ENCODE measurements at places on chromosomes 2 and 18.

DNA sequence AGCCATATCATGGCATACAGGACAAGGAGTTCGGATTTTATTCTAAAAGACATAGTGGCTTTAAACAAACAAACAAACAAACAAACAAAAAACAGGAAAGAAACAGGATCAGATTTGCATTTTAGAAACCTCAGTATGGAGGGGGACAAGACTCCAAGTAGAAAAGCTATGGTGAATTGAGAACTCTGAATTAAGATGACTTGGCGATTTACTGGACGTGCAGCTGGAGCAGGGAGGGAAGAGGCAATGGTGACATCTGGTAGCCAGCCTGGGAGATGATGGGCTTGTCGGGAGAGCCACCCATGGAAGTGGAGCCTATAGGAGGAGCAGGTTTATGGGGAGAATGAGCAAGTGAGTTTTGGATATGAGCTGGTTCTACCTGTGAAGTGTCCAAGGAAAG, 13.2 kb downstream of the CPLX4 start:
- DNase-seq: no peak

DNA sequence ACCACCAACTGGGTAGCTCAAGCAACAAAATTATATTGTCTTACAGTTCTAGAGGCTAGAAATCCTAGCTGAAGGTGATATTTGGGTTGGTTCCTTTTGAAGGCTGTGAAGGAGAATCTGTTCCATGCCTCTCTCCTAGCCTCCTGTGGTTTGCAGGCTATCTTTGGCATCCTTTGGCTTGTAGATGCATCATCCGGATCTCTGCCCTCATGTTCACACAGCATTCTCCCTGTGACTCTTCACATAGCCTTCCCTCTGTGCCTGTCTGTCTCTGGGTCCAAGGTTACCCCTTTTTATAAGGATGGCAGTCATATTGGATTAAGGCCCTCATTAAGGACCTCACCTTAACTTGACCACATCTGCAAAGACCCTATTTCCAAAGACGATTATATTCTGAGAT, 78.6 kb upstream of the MAP3K20 start:
- DNase-seq: no peak

DNA sequence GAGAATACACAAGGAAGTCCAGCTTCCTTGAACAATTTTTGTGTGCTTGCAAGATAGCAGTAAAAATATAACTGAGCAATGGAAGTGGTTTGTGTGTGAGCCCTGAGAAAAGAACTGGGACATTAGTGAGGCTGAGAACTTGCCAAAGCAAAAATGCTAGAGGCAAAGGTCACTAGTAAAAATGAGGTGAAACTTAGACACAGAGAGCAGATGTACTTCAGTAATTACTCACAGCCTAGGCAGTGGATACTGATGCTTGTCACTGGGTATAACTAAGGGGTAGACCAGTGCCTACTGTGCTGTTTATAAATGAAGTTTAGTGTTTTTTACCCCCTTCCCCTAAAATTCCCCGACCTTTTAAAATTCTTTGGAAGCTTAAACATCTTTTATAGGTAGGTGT, 450.1 kb downstream of the LPIN1 start:
- no peak for DNase-seq

- no peak for DNase-seq
These were observed 22.6 kb downstream of the SNRPD1 start for GRCh38 chr18:21634588-21635199.

- no peak for DNase-seq
These were observed 54.5 kb upstream of the ZDBF2 start for GRCh38 chr2:206219957-206220356.

DNA sequence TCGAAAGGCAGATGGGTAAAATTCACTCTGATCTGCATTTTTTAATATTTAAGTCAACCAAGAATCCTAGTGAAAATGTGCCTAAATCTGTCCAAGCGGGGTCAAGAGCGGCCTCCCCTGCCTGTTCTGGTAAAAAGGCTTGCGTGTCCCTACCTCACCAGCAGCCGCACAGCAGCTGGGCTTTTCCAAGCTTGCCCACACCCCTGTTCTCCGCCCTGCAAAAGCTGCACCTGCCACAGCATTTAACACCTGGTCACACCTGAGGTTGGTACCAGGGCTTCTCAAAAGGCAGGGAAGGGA, 25.8 kb upstream of the TMEM182 start:
- peak; percentile 57 for DNase-seq

GRCh38 chr2:128786316-128786715, 467.6 kb upstream of the HS6ST1 start:
- no peak for DNase-seq

- DNase-seq: no peak
These were observed 3.0 kb upstream of the CCDC93 start for GRCh38 chr2:118016911-118017310.

GRCh38 chr2:200397785-200398184, 91.3 kb downstream of the SPATS2L start:
- DNase-seq: peak; percentile 33

- DNase-seq: no peak
These were observed 28.7 kb downstream of the KLHL29 start for GRCh38 chr2:23413641-23414040.

- peak; percentile 57 for DNase-seq
These were observed 1006.6 kb upstream of the POU3F3 start for GRCh38 chr2:103847276-103847675.

- no peak for DNase-seq
These were observed 5.6 kb upstream of the TMEM17 start for GRCh38 chr2:62511636-62512035.

DNA sequence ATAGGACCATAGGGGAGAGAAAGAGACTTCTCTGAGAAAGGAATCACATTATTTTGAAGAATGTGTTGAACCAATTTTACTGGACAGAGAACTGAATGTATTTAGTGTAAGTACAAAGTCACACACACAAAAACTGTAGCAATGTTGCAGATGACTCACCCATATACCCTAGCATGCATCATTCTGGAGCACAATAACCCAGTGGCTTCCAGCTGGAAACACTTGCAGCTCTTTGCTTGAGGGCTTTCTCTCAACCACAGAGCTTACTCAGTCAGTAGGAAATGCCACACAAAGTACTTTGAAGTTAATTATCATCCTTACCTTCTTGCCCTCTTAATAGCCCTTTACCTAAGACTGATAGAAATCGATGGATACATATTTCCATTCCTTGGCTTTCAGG, 760.0 kb upstream of the FSHR start:
- peak; percentile 89 for DNase-seq

DNA sequence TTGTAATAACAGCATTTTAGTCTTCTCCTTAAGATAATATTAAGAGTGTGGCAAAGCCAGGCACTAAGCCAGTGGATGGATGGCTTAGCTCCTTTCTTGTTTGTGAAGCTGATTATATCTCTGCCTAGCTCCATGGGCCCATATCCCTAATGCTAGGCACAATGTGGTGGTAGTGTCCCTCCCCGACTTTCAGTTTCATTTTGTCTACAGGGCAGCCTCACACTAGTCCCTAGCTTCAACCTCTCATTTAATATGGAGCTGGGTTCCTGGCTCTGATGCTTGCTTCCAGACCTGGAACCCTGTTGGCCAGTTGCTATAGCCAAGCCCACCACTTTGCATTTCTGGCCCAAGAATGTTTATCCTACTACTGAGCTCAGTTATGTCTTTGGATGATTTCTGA, 437.0 kb upstream of the MEIS1 start:
- no peak for DNase-seq

GRCh38 chr2:179455172-179455524, 190.5 kb upstream of the SESTD1 start:
- no peak for DNase-seq

DNA sequence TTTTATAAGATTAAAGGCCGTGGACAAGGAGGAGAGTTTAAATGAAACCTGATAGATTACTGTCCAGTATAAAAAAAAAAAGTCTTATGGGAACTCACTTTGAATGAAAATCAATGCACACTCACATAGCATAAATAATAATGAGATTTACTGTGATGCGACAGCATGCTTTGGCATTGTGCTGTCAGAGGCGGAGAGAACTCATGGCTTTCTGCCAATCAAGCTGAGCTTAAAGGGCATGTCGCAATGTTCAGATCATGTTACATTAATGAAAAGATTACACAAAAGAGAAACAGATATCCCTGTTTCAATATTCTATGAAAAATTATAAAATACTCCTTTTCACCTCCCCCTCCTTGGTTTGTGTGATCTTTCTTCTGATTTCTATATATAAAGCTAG, 310.8 kb downstream of the ERBB4 start:
- DNase-seq: peak; percentile 80

GRCh38 chr2:74312913-74313312, 30.3 kb downstream of the SLC4A5 start:
- DNase-seq: no peak

- no peak for DNase-seq
These were observed 69.5 kb downstream of the CAVIN2 start for GRCh38 chr2:191777351-191777750.

DNA sequence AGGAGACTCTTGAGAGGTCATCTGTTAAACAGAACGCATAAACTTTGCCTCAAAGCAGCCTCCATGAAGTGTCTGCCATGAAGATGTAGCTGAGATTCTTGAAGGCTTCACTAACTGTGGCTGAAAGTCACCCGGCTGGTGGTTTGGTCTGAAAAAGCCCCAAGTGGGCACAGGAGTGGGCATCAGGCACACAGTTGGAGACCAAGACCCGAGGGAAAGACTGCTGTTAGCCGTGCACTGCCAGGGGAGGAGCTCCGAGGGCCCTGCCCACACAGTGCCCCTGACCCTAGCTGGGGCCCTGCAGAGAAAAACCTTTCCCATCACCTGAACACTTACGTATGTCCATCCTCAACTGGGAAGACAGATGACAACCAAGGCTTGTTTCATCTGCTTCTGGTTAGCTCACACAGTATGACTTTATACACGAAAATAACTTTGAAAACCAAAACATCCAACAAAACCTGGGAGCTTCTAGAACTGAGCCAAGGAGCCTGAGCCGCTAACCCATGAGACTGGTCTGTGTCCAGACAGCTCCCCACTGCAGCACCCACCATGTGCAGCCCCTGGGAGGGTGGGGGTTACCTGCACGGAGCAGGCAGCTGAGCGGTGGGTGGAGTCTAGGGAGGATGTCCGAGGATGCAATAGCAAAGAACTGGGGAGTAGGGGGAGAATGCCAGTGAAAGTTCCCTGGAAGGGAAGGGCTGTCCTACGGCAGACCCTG, 15.4 kb downstream of the HJURP start:
- no peak for DNase-seq

- peak; percentile 71 for DNase-seq
These were observed 1.8 kb upstream of the ID2 start for GRCh38 chr2:8679827-8680731.

GRCh38 chr2:233761040-233761769, 1.1 kb downstream of the UGT1A1 start:
- DNase-seq: no peak

GRCh38 chr2:214226061-214226460, 184.8 kb upstream of the VWC2L start:
- peak; percentile 51 for DNase-seq

- DNase-seq: no peak
These were observed 61.8 kb downstream of the EVA1A start for GRCh38 chr2:75498907-75499306.

DNA sequence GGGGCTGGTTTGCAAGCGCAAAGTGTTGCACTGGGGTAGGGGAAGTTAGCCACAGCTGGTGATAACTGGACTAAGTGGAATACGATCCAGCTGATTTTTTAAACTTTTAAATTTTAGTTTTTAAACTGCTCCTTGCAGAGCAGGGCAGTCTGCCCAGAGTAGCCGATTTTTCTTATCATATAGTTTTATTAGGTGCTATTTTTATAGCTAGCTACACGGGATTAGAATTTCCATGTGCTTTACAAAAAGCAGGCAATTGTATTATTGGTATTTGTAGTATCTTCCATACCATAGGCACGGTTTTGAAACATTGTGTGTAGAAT, 9.6 kb downstream of the CPLX4 start:
- DNase-seq: no peak

- DNase-seq: no peak
These were observed 275.6 kb upstream of the FANCL start for GRCh38 chr2:58516695-58517094.

GRCh38 chr2:28869494-28870145, 489 bp downstream of the TRMT61B start:
- no peak for DNase-seq

DNA sequence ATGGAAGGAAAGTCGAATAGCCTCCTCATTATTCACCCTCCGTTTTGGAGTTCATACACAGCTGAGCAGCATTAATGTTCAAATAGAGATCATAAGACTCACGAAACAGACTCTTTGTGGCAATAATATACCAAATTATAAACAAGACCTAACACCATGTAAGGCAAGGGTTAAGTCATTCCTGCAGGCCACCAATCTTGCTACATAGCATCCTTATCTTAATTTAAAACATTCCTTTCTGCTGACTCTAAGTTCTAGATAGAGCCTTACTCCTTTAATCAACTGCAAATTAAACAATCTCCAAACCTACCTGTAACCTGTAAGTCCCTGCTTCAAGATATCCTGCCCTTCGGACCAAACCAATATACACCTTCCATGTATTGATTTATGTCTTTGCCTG, 178.0 kb downstream of the PDE11A start:
- peak; percentile 22 for DNase-seq

- DNase-seq: peak; percentile 11
These were observed 6.7 kb downstream of the CHMP3 start for GRCh38 chr2:86556508-86556907.

DNA sequence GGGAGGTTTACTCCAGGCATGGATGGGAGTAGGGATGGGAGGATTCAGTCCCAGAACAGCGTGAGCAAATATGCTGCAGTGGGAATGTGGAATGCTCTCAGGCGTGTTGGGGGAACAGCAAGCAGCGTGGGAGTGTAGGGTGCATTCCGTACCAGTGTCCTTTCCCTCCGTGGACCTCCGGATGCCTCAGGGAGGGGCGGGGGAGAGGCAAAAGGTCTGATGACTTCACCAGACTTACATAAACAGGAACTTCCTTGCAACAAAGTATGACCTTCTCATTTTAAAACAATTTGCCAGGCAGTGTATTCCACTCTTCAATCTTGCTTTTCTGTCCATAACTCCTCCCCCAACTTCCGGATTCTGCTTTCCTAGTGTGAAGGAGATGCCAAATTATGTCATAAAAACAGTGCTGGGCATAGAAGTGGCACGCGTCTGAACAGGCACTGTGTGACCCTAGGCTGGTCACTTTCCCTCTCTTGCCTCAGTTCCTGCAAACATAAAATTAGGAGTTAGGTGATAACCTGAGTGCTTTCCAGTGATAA, 36.9 kb downstream of the RPL37A start:
- peak; percentile 79 for DNase-seq

All from astrocyte of the hippocampus (primary cell).